ENCODE measurements at places on chromosomes 1 and 21.

DNA sequence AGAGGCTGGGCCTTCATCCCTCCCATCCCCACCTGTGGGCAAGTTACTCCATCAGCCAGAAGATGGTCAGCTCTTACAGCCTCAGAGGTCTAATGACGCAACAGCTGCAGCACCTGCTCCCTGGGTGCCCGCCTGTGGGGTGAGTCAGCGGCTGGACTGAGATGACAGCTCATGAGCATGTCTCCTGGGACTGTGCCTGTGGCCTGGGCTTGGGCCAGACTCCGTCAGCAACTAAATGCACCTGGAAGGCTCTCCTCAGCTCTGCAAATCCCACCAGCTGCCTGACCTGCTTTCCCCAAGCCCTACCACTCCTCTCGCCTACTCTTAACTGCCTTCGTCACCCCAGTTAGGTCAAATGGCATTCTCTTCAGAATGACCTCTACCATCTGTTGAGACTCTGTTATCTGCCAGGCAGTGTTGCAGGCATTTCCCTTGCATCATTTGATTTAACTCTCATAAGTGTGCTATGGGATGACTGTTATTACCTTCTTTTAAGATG is 47.7 kb downstream of the ETS2 start:
- DNase-seq: no peak

- DNase-seq: no peak
Measured at GRCh38 chr1:185412385-185413087, 95.5 kb upstream of the IVNS1ABP start.

DNA sequence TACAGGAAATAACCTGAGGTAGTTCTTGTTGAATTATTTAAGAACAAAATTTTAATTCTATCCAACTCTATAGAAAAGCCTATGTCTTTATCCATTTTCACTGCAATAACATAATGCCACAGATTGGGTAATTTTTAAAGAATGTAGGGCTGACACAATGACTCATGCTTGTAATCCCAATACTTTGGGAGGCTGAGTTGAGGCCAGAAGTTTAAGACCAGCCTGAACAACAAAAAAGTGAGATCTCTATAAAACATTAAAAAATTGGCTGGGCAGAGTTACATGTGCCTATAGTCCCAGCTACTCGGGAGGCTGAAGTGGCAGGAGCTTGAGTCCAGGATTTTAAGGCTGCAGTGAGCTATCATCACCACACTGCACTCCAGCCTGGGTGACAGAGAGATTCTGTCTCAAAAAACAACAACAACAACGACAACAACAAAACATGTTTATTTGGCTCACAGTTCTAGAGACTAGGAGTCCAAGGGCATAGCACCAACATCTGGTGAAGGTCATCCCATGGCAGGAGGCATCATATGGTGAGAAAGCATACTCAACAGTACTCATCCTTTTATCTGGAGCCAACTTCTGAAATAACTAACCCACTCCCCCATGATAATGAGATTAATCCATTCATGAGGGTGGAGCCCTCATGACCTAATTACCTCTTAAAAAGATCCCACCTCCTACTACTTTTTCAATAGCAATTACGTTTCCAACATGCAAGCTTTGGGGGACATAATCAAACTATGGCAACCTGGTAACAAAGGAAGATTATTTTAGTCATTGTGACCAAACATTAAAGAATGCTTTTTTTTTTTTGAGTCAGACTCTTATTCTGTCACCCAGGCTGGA is 59.6 kb downstream of the ABL2 start:
- no peak for DNase-seq

DNA sequence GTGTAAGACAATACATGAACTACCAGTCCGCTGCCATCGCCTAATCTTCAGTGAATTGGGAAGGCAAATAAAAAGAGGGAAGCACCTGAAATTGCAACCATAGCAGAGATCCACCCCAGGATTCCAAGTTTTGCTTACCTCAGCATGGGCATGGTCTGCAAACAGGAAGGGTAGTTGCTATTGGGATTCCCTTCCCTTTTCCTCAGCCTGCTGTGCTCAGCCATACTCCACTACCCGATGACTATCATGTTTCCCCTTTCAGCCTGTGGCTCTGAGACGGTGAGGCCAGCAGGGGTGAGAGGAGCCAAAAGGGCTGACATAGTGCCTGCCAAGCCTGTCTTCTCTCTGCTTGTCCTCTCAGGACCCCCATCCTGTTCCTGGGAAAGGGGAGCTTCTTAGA is 64.2 kb downstream of the GPR137B start:
- DNase-seq: no peak

GRCh38 chr1:161198194-161198896 is 509 bp downstream of the ADAMTS4 start:
- DNase-seq: no peak

DNA sequence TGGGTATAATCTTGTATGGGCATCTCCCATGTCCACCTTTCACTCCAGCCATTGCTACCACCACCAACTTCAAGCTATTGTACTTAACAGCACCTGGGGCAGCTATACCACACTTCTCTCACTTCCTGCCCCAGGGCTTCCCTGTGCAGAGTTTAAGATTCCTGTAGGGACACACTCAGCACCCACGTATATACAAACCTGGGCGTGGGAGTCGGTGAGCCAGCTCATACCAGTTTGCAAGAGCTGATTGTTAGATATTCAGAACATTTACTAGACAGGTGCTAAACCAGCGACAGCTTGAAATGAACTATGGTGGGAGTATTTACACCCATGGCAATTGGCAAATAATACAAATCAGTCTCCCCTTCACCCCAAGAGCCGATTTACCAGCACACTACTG is 114.8 kb upstream of the CSF3R start:
- DNase-seq: no peak

Measured in NCI-H1417 treated with DMSO at 0.1 percent for 48 hours (cell line).